Left lung (tissue), 14 donors: ENCODE measurements at places on chromosomes 7 and 10. TPM values are rescaled to one million over a fixed set of nuclear protein-coding genes. Genes with fewer than 3 reads are reported as not detected.

CLRN3 gene
- polyA plus RNA-seq: not detected

CNNM1 gene
- polyA plus RNA-seq: 0.30 TPM

SYT15B gene
- 9.3 TPM for polyA plus RNA-seq

GRCh38 chr7:101411508-101411874, 48.8 kb downstream of the COL26A1 start:
- no peak for DNase-seq

GRCh38 chr7:22363756-22364422, 6.9 kb upstream of the RAPGEF5 start:
- no peak for DNase-seq

DNA sequence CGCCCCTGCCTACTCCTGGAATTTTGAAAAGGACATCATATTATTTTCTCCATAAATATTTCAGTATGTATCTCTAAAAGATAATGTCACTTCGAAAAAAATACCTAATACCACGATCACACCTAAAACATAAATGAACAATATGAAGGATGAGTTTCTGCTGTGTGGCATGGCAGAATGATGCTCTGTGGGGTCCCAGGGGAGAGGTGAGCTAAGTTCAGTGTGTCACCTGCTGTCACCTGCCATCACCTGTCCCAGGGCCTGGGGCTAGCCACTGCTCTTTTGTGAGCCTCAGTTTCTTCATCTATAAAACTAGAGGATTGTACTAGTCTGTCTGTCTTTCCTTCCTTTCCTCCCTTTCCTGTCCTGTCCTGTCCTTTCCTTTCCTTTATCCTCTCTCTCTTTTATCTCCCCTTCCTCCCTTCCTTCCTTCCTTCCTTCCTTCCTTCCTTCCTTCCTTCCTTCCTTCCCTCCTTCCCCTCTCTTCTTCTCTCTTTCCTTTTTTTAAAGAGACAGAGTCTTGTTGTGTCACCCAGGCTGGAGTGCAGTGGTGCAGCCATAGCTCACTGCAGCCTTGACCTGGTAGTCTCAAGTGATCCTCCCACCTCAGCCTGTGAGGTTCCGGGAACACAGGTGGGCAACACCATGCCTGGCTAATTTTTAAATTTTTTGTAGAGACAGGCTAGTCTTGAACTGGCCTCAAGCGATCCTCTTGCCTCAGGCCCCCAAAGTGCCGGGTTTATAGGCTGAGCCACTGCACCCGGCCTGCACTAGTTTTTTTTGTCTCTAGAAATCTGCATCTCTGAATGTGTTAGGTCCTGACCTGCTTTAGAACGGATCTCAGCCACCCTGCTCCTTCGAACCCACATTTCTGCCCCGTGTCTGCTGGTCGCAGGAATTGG, 43.1 kb downstream of the CUX1 start:
- DNase-seq: no peak

ANXA8 gene
- 3.0 TPM for polyA plus RNA-seq

AUTS2 gene
- polyA plus RNA-seq: 108 TPM

GRCh38 chr7:68433462-68434070, 1164.7 kb upstream of the AUTS2 start:
- DNase-seq: no peak

- no peak for DNase-seq
Observed at GRCh38 chr7:114478384-114478783, 63.8 kb downstream of the FOXP2 start.
